Mesothelial cell of epicardium (in vitro differentiated cells): ENCODE measurements at places on chromosomes 12 and 14. TPM values are rescaled to one million over a fixed set of nuclear protein-coding genes. Genes with fewer than 3 reads are reported as not detected.

Gene RNASE12
- total RNA-seq = not detected in 3 replicates

Gene GAPDH
- 2,078 to 2,104 TPM (median 2,089 TPM) in 3 replicates for total RNA-seq

Gene ANO4
- 4.5 to 5.7 TPM (median 4.5 TPM) in 3 replicates for total RNA-seq

Gene TPI1
- total RNA-seq = 473 to 488 TPM (median 484 TPM) in 3 replicates

Gene B4GALNT1
- 0.34 to 0.78 TPM (median 0.35 TPM) in 3 replicates for total RNA-seq

Gene FBLN5
- 38.0 to 41.5 TPM (median 40.3 TPM) in 3 replicates for total RNA-seq

Gene CNTN1
- total RNA-seq = 17.8 to 22.4 TPM (median 20.7 TPM) in 3 replicates

DNA sequence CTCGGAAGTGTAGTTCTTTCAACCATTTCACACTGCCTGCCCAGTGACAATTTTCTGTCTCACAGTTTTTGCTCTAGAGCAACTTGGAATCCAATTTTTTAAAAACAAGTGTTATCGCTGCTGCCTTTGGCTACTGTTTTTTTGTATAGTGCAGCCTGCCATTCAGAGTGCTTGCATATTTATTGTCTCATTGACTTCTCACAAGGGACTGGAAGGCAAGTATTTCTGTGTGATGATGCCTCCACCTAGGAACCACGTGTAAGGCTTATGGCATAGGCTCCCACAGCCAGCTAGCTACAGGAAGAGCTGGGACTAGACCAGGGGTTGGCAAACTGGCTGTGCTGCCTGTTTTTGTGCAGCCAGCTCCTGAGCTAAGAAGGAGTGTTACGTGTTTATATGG lies 903 bp downstream of the PARPBP start:
- peak overlapping the region; percentile 96 for H3K27ac ChIP-seq
- H3K36me3 ChIP-seq = peaks cover 10% of the 10 kb centered on the region
- DNase-seq = no peak
- peak overlapping the region; percentile 87 for H3K4me3 ChIP-seq

GRCh38 chr14:63647696-63648410 lies 6.2 kb upstream of the WDR89 start:
- H3K27ac ChIP-seq = peak overlapping the region; percentile 87
- H3K4me1 ChIP-seq = peaks cover 36% of the 10 kb centered on the region
- H3K36me3 ChIP-seq = peaks cover 4% of the 10 kb centered on the region
- no peaks in the 10 kb centered on the region for H3K27me3 ChIP-seq
- no peak for DNase-seq
- peak overlapping the region; percentile 16 for H3K4me3 ChIP-seq

- no peaks in the 10 kb centered on the region for H3K4me1 ChIP-seq
- peaks cover 4% of the 10 kb centered on the region for H3K27me3 ChIP-seq
- no peak for DNase-seq
- no peak overlapping the region for H3K27ac ChIP-seq
- H3K4me3 ChIP-seq = no peak overlapping the region
- no peaks in the 10 kb centered on the region for H3K36me3 ChIP-seq
Observed at GRCh38 chr12:131327521-131328488, 374.1 kb downstream of the ADGRD1 start.

- DNase-seq = no peak
- no peak overlapping the region for H3K27ac ChIP-seq
- no peaks in the 10 kb centered on the region for H3K27me3 ChIP-seq
Observed at GRCh38 chr12:19263672-19264071, 134.1 kb downstream of the PLEKHA5 start.

- DNase-seq = no peak
- peaks cover 28% of the 10 kb centered on the region for H3K36me3 ChIP-seq
- H3K27me3 ChIP-seq = no peaks in the 10 kb centered on the region
- H3K4me3 ChIP-seq = no peak overlapping the region
- H3K27ac ChIP-seq = no peak overlapping the region
- H3K4me1 ChIP-seq = no peaks in the 10 kb centered on the region
Observed at GRCh38 chr14:55689981-55690871, 110.2 kb downstream of the KTN1 start.

GRCh38 chr12:122558745-122559641 lies 31.9 kb downstream of the KNTC1 start:
- no peaks in the 10 kb centered on the region for H3K4me1 ChIP-seq
- no peak overlapping the region for H3K27ac ChIP-seq
- no peak for DNase-seq
- peaks cover 30% of the 10 kb centered on the region for H3K36me3 ChIP-seq

GRCh38 chr12:108363165-108363564 lies 24.1 kb upstream of the CMKLR1 start:
- DNase-seq = no peak
- no peaks in the 10 kb centered on the region for H3K36me3 ChIP-seq
- H3K4me3 ChIP-seq = no peak overlapping the region

DNA sequence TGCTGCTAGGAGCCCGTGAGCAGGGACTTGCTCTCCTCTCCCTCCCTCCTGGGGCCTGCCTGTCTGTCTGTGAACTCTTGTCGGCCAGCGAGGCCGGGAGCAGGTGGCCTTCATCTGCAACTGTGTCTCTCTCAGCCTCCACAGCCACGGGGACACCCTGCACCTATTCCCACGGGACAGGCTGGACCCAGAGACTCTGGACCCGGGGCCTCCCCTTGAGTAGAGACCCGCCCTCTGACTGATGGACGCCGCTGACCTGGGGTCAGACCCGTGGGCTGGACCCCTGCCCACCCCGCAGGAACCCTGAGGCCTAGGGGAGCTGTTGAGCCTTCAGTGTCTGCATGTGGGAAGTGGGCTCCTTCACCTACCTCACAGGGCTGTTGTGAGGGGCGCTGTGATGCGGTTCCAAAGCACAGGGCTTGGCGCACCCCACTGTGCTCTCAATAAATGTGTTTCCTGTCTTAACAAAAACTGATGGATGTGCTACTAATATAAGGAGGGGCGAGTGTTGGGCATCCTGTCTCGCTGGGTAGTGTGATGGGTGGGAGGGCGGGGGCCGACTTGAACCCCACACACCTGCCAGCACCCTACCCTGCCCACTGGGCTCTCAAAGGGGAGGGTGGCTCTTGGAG lies 34.8 kb downstream of the MEG3 start:
- no peaks in the 10 kb centered on the region for H3K36me3 ChIP-seq
- peaks cover 8% of the 10 kb centered on the region for H3K4me1 ChIP-seq
- no peak overlapping the region for H3K4me3 ChIP-seq
- H3K27me3 ChIP-seq = peaks cover 12% of the 10 kb centered on the region

- H3K36me3 ChIP-seq = no peaks in the 10 kb centered on the region
- H3K27ac ChIP-seq = no peak overlapping the region
- DNase-seq = no peak
- no peak overlapping the region for H3K4me3 ChIP-seq
- peaks cover 14% of the 10 kb centered on the region for H3K27me3 ChIP-seq
Observed at GRCh38 chr12:101231636-101232035, 21.6 kb upstream of the SLC5A8 start.

DNA sequence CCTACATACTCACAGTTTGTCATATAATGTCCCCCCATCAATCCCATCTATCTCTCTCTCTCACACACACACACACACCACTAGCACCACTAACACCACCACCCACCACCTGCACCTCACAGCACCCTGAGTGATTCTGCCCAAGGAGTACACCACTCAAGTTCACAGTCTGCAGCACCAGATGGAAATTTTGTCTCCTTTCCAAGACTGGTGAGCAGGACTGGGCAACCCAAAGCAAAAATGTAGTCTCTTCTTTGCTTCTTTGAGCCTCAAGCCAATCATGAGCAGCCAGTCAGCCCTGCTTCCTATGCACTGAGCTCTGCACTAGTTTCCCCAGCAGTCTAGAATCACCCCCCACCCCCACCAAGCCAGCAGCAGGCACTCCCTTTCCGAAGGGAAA lies 15.0 kb upstream of the ARMH4 start:
- H3K27me3 ChIP-seq = peaks cover 1% of the 10 kb centered on the region
- H3K27ac ChIP-seq = no peak overlapping the region
- DNase-seq = no peak
- peaks cover 9% of the 10 kb centered on the region for H3K4me1 ChIP-seq
- H3K4me3 ChIP-seq = no peak overlapping the region

DNA sequence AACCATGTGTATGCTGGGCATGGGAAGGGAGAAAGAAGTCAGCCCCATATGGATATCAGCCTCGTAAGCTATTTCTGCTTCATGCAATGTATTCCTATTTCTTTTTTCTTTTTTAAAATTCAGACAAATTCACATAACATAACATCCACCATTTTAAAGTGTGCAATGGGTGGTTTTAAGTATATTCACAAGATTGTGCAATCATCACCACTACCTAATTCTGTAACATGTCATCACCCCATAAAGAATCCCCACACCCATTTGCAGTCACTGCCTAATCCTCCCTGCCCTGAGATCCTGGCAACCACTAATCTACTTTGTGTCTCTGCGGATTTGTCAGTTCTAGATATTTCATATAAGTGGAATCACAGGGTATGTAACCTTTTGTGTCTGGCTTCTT lies 9.5 kb downstream of the POMT2 start:
- no peaks in the 10 kb centered on the region for H3K27me3 ChIP-seq
- peaks cover 47% of the 10 kb centered on the region for H3K4me1 ChIP-seq
- H3K36me3 ChIP-seq = peaks cover 2% of the 10 kb centered on the region

DNA sequence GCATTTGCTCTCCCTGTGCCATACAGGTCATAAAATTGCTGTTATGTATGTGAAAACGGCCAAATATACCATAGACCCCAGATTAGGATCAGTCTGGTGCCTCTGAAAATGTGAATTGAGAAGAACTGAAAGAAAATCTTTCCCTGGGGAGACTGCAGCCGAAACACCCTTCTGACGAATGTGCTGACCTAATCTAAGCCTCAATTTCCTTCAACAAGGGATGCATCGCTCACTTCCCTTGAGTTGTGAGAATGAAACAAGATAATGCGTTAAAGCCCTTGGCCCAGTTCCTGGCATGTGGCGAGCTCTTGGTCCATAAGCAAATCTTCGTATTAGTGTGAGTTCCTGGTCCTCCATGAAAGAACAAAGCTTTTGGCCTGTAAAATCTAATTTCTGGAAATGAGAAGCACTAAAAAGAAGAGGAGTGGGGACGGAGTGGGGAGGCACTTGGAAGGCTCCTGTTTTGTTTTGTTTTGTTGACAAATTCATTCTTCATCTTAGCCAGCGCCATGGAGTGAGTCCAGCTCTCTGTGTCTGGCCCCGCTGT lies 49.5 kb upstream of the RTRAF start:
- peaks cover 12% of the 10 kb centered on the region for H3K4me1 ChIP-seq
- H3K27ac ChIP-seq = peak overlapping the region; percentile 80
- DNase-seq = no peak
- H3K4me3 ChIP-seq = peak overlapping the region; percentile 9

- peaks cover 14% of the 10 kb centered on the region for H3K27me3 ChIP-seq
- peaks cover 48% of the 10 kb centered on the region for H3K4me1 ChIP-seq
- H3K4me3 ChIP-seq = no peak overlapping the region
Observed at GRCh38 chr12:62629413-62629812, 162.8 kb downstream of the MON2 start.

DNA sequence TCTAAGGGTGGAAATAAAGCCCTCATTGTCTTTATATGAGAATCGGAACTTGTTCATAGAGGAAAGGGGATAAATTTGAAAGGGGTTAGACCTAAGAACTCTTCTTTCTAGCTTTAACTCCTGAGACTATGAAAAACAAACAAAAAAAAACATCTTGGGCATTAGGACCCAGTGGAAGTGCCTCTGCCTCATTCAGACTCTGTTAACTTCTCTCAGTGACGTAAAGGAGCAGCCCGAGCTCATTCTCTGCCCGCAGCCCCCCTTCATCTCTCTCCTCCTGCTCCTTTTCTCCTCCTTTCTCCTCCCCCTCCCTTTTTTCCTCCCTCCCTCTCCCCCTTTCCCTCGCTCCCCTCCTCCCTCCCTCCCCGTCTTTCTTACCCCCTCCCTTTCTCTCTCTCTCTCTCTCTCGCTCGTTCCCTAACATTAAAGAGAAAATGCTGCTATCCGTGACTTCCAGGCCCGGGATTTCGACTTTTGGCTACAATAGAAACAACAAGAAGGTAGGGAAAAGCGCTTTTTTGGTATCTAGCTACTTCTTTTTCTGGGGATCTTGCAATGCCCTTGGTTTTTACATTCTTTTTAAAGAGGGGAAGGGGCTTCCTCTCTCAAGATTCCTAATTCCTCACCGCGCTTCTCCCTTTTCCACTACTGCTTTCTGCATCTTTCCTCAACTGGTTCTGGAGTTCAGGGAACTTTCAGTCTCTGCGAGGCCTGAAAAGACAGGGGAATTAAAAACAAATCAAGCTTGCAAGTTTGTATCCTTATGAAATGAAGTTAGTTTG lies at the start of gene RBMS2:
Gene RBMS2, plus strand, starts transcription at position 231 of the 782 bp plus-strand sequence. Its CDS starts 204 bp downstream, at position 435.
- H3K4me3 ChIP-seq = peak within 1 kb of the TSS; percentile 81
- H3K27me3 ChIP-seq = no peaks in the 10 kb centered on the region
- H3K36me3 ChIP-seq = no peaks in the 10 kb centered on the region
- peak within 1 kb of the TSS; percentile 98 for H3K27ac ChIP-seq
- peak; percentile 61 for DNase-seq
- peaks cover 48% of the 10 kb centered on the region for H3K4me1 ChIP-seq

DNA sequence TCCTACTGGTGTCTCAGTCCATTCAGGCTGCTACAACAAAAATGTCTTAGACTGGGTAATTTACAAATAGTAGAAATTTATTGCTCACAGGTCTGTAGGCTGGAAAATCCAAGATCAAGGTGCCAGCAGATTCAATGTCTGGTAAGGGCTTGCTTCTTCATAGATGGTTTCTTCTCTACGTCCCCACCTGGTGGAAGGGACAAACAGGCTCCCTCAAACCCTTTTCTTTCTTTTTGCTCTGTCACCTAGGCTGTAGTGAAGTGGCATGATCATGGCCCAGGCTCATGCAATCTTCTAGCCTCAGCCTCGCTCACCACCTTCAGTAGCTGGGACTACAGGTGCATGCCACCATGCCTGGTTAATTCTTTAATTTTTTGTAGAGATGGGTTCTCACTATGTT lies 106.8 kb upstream of the RPH3A start:
- H3K27ac ChIP-seq = no peak overlapping the region
- no peaks in the 10 kb centered on the region for H3K36me3 ChIP-seq
- DNase-seq = no peak
- H3K27me3 ChIP-seq = peaks cover 59% of the 10 kb centered on the region
- no peaks in the 10 kb centered on the region for H3K4me1 ChIP-seq

DNA sequence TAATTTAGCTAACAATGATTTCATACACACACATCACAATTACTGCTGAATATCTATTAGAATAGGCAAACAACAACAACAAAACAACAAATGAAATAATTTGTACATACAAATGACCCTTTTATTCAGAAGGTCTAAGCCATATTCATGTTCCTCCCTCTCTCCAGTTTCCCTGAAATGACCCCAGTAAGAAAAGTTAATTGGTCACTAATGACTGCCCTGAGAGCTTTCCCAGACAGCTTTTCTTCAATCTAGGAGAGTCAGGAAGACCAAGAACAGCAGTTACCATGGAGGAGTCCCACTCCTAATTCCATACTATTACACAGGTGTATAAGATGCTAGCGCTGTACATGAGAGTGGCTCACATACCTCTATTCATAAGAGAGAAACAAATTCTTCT lies 121.2 kb upstream of the GRIP1 start:
- no peak for DNase-seq
- H3K36me3 ChIP-seq = no peaks in the 10 kb centered on the region
- peaks cover 7% of the 10 kb centered on the region for H3K27me3 ChIP-seq
- no peak overlapping the region for H3K27ac ChIP-seq
- H3K4me1 ChIP-seq = peaks cover 14% of the 10 kb centered on the region

- DNase-seq = no peak
- H3K27me3 ChIP-seq = no peaks in the 10 kb centered on the region
- no peak overlapping the region for H3K27ac ChIP-seq
- H3K4me1 ChIP-seq = peaks cover 42% of the 10 kb centered on the region
Observed at GRCh38 chr14:101813833-101814232, 52.3 kb downstream of the PPP2R5C start.

GRCh38 chr12:27779920-27780611 lies at the start of the genes KLHL42 and MANSC4:
KLHL42 (plus strand) TSS chr12:27780233; CDS start chr12:27780331, 98 bp downstream.
MANSC4 (minus strand) TSS chr12:27780236; CDS start chr12:27771276, 8,960 bp downstream.
- H3K27me3 ChIP-seq = no peaks in the 10 kb centered on the region
- H3K36me3 ChIP-seq = peaks cover 9% of the 10 kb centered on the region

- H3K4me1 ChIP-seq = peaks cover 14% of the 10 kb centered on the region
- no peak overlapping the region for H3K27ac ChIP-seq
- no peaks in the 10 kb centered on the region for H3K36me3 ChIP-seq
- peaks cover 2% of the 10 kb centered on the region for H3K27me3 ChIP-seq
- no peak for DNase-seq
Observed at GRCh38 chr14:76098047-76098446, 53.7 kb upstream of the GPATCH2L start.
